ENCODE measurements at places on chromosomes 12 and 14. TPM values are rescaled to one million over a fixed set of nuclear protein-coding genes. Genes with fewer than 3 reads are reported as not detected.

TSPAN9 gene
- total RNA-seq, result 116 TPM

TSPAN8 gene
- not detected for total RNA-seq

AICDA gene
- 0.10 TPM for total RNA-seq

PSMA3 gene
- 180 TPM for total RNA-seq

NEUROD4 gene
- not detected for total RNA-seq

MDGA2 gene
- total RNA-seq, result 8.1 TPM

CEBPE gene
- not detected for total RNA-seq

TOMM20L gene
- not detected for total RNA-seq

CLEC12A gene
- not detected for total RNA-seq

GLTP gene
- total RNA-seq, result 51.2 TPM

CNTN1 gene
- 0.46 TPM for total RNA-seq

DNA sequence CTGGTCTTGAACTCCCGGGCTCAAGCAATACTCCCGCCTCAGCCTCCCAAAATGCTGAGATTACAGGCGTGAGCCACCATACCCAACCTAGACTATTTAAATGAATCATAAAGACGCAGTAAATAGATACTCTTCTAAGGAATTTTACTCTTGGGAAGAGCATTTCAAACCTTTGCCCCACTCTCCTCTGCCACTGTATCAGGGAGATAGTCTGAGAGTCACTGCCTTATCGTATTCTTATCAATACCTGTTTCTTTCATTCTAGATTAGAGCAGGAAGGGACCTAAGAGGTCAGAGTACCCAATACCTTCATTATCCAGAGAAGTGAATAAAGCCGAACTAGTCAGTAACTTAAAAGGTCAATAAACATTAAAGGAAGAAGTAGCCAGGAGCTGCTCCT, 15.8 kb downstream of the GXYLT1 start:
- no peak overlapping the region for H3K4me3 ChIP-seq
- H3K4me1 ChIP-seq, result no peaks in the 10 kb centered on the region
- H3K27ac ChIP-seq, result no peak overlapping the region
- no peaks in the 10 kb centered on the region for H3K36me3 ChIP-seq
- no peak for DNase-seq

DNA sequence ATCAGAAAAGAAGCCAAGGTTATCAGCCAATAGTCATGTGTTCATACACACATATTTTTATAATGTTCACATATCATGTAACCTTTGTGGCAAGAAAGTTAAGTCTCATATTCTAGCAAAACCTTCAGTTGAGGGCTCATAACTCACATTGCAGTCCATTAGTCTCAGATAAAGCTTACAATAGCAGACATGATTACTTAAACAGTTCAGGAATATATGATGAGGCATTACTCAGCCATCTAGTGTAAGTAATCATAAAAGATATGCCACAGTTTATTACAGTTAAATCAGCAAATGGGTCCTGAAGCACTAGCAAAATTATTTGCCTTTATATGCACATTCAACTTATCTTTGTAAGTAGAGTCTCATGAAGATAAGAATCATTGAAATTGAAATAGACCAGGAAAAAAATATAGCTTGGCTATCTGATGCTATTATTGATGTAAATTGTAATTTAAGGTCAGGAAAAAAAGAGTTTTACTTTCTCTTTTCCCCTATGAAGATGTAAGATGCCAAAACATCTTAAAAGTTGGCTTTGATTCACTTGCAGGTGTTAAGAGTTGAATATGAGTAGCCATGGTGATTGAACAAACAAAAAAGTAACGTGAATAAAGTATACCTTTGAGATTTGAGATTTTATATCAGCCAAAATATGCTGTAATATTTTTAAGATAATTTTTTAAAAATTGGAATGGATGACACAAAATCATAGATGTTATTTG, 537.0 kb downstream of the SLC6A15 start:
- H3K27ac ChIP-seq, result no peak overlapping the region
- DNase-seq, result no peak
- no peaks in the 10 kb centered on the region for H3K27me3 ChIP-seq
- no peak overlapping the region for H3K4me3 ChIP-seq
- H3K4me1 ChIP-seq, result no peaks in the 10 kb centered on the region

GRCh38 chr14:74207943-74208342, 31.3 kb upstream of the VSX2 start:
- H3K4me3 ChIP-seq, result no peak overlapping the region
- no peaks in the 10 kb centered on the region for H3K27me3 ChIP-seq
- peaks cover 10% of the 10 kb centered on the region for H3K4me1 ChIP-seq
- DNase-seq, result peak; percentile 39
- no peak overlapping the region for H3K27ac ChIP-seq

GRCh38 chr14:32200368-32201192, 1.3 kb upstream of the RNU6-7 start:
- H3K27me3 ChIP-seq, result no peaks in the 10 kb centered on the region
- peak overlapping the region; percentile 30 for H3K27ac ChIP-seq
- DNase-seq, result no peak
- peak overlapping the region; percentile 92 for H3K4me3 ChIP-seq

DNA sequence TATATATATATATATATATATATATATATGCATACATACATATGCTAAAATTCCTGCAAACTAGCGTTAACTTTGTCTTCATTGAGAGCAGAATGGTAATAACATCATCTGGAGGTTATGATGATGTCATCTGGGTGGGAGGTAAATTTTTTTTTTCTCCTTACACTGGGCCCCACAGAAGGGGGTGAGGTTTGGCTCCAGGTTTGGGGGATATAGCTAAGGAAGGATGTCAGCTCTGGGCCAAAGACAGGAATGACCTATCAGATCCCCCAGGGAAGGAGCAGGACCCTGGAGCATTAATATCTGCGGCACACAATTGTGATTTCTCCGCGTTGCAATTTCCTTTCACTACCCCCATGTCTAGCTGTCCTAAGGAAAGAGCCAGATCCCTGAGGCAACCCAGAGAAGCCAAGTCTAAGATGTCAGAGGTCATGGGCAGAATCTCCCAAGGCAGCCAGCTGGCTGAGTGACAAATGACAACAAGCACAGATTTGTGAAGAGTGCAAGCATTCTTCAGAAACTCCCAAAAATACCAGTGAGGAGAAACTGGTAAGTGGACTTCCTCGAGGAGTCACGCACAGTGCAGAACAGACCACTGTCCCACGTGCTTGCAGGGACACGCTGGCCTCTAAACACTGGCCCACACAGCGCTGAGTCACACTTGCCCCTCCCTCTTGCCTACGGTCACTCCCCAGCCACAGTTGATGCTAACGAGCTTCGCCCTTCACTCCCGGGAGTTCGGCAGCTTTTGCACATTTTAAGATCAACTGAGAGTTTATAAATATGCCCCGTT, 9.9 kb downstream of the UBC start:
- H3K4me3 ChIP-seq, result no peak overlapping the region
- peaks cover 1% of the 10 kb centered on the region for H3K27me3 ChIP-seq
- DNase-seq, result no peak
- H3K27ac ChIP-seq, result peak overlapping the region; percentile 26
- H3K36me3 ChIP-seq, result no peaks in the 10 kb centered on the region
